Right ventricle myocardium inferior (tissue), 1 donor: ENCODE measurements at places on chromosomes 11 and 22. TPM values are rescaled to one million over a fixed set of nuclear protein-coding genes. Genes with fewer than 3 reads are reported as not detected.

CEP126 gene
- 1.1 TPM for total RNA-seq

GRCh38 chr22:41775976-41776375, 24.5 kb upstream of the CCDC134 start:
- no peak for DNase-seq

DNA sequence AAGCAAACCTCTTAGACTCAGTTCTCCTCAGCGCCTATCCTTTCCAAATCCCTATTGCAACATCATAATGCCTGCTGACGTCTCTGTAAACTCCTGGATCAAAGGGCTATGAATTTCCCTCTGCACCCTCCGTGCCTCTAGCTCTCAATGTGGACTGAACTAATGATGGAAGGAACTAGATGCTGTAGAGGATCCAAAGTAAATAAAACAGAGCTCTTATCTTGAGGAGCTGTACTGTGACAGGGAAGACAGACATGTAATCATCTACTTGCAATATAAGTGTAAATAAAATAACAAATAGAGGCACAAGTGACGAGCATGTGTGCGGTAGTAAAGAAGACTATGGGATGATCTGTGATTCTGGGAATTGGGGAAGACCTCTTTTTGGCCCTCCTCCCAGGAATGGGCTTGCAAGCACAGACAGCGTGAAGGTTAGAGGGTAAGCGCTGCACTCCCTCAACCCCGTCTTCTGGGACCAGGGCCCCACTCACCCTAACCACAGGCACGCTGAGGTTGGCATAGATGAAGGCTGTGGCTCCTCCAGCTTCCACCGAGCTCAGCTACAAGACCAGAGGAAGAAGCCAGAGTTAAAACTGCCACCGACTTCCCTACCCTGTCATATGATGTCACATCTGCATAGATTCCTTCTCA, 42.2 kb downstream of the P4HA3 start:
- no peak for DNase-seq

- DNase-seq = no peak
Measured at GRCh38 chr11:40104941-40105550, 1354.4 kb downstream of the LRRC4C start.
